ENCODE measurements at places on chromosomes 13 and 19.
A peak's percentile ranks its signal among the peaks of the same experiment; 100 is the strongest.

- DNase-seq: peak; percentile 63
Observed at GRCh38 chr13:24671386-24672113, 8.7 kb upstream of the ATP12A start.

DNA sequence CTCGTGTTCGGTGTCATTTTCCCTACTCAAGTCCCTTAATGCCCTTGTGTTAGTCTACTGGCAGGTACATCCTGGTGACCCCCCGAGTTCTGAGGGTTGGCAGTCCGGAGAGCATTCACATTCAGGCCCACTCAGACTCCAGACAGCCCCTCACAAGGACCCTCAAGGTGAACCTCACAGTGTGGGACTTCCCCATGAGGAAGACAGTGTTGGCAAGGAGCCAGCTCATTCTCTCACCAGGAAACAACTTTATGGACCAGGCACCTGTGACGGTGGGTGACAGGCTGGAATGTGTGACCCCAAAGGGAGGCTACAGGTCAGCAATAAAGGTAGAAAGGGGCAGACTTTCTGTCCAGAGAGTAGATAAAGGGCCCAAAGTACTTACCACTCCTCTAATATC lies 24.5 kb downstream of the RDH8 start:
- DNase-seq: no peak

DNA sequence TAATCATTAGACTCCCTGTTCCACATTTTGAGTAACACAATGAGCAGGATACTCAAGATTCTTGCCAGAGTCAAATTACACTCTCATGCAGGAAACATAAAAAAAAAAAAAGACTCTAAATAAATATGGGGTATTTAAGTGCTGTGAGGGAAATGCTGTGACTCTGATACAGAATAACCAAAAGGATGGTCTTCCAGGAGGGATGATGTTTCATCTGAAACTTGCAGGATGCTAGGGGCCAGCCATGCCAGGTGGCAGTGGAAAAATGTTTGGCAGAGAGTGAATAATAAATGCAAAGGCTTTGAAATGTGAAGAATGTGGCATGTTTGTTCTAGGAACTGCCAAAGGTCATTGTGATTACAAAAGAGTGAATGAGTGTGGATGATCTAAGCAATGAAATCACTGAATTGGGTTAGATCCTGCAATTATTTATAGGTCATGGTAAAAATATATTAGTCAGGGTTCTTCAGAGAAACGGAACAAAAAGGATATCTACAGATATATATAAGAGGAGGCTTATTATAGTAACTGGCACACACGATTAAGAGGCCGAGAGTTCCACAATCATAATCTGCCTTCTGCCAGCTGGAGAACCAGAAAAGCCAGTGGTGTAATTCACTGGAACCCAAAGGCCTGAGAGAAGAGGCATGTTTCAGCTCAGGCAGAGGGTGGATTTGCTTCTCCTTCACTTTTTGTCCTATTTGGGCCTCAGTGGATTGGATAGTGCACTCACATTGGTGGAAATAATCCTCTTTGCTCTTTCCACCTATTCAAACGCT lies 1832.8 kb upstream of the MIR17HG start:
- no peak for DNase-seq

DNA sequence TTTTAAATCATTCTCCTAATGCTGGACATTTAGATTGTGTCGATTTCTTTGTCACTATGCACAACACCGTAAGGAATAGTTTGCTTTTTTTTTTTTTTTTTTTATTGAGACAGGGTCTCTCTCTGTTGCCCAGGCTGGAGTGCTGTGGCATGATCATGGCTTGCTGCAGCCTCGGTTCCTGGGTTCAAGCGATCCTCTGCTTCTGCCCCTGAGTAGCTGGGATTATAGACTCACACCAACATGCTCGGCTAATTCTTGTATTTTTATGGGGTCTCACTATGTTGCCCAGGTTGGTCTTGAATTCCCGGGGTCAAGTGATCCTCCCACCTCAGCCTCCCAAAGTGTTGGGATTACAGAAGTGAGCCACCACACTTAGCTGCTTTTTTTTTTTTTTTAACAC lies 86.5 kb downstream of the RYR1 start:
- DNase-seq: no peak

DNA sequence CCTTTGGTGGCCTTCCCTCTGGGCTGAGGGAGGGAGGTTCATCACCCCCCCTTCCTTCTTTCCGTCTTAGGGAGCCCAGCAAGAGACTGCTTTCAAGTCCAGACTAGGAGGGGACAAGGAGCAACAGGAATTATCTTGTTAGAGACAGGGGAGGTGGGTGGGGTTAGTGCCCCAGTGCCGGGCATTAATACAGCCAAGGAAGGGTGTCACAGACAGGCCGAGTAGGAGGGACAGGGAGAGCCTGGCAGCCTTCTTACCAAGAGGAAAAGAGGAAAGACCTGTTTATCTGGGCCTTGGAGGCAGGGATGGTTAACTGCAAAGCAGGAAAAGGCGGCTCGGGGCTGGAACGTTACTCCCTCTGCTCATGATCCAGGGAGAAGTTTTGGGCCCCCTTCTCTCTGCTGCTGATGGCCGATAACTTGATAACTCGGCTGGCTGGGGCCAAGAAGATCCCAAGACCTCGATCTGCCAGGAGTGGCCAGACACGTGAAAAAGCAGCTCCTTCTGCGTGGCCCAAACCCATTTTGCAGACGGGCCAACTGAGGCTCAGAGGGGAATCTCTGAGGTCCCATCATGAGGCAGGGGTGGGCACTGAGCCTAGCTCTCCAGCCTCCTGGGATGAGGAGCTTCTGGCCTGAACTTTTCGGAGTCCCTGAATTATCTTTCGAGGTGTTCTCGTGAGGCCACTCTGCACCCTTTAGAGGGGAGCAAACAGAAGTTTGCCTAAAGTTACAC lies 79.3 kb downstream of the PTPRS start:
- DNase-seq: no peak

DNA sequence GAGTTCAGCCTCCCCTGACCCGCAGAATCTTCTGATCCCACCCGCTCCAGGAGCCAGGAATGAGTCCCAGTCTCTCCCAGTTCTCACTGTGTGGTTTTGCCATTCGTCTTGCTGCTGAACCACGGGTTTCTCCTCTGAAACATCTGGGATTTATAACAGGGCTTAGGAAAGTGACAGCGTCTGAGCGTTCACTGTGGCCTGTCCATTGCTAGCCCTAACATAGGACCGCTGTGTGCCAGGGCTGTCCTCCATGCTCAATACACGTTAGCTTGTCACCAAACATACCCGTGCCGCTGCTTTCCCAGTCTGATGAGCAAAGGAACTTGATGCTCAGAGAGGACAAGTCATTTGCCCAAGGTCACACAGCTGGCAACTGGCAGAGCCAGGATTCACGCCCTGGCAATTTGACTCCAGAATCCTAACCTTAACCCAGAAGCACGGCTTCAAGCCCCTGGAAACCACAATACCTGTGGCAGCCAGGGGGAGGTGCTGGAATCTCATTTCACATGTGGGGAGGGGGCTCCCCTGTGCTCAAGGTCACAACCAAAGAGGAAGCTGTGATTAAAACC lies 1.1 kb upstream of the APOE start:
- DNase-seq: no peak

GRCh38 chr13:52010890-52011631 lies at the start of gene ATP7B:
ATP7B (minus strand) TSS chr13:52011450; CDS start chr13:52011337, 113 bp downstream.
- DNase-seq: peak; percentile 28

GRCh38 chr19:32189956-32190706 lies 155.3 kb upstream of the ZNF507 start:
- DNase-seq: no peak

- no peak for DNase-seq
Observed at GRCh38 chr19:6736169-6736916, 1.0 kb downstream of the GPR108 start.

- DNase-seq: no peak
Observed at GRCh38 chr13:40031031-40031430, 375.6 kb downstream of the COG6 start.

DNA sequence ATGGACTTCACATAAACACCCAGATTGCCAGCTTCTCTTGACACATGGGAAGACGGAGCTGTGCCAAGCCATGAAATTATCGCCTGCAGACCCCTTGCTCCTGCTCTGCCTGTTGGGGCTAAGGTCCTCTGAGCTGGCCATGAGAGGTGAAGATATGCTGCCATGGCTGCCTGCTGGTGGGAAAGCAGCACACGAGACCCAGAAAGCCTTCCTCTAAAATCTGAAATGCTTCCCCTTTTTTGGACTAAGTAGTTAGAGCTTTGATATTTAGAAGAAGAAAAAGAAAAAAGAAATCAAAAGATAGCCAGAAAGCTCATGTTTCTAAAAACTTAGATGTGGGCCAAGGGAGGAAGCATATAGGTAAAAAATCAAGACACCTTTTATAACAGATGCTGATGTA lies 11.2 kb downstream of the WDFY2 start:
- DNase-seq: no peak

- no peak for DNase-seq
Observed at GRCh38 chr19:1360126-1360817, 23.4 kb upstream of the NDUFS7 start.

GRCh38 chr13:36986462-36987240 lies 12.5 kb downstream of the ALG5 start:
- DNase-seq: no peak

GRCh38 chr13:107937848-107938247 lies 277.5 kb downstream of the LIG4 start:
- no peak for DNase-seq

DNA sequence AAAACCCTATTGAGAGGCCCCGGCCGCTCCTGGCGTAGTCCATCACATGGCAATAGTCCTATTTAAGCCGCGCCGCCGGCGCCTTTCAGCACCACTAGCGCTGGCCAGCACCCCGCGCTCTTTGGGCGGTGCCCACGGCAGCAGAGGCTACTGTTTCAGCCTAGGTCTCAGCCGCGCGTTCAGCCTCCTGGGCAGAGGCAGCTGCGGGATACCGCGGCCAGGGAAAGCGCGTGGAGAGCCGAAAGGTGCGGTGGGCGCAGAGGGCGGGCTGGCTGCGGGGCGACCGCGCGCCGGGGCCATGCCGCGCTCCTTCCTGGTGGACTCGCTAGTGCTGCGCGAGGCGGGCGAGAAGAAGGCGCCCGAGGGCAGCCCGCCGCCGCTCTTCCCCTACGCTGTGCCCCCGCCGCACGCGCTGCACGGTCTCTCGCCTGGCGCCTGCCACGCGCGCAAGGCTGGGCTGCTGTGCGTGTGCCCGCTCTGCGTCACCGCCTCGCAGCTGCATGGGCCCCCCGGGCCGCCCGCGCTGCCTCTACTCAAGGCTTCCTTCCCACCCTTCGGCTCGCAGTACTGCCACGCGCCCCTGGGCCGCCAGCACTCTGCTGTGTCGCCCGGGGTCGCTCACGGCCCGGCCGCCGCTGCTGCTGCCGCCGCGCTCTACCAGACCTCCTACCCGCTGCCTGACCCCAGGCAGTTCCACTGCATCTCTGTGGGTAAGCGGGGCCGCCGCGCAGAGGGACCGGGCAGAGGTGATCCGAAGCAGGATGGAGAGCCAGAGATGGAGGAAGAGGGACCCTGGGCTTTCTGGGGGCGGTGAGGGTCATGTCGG lies at the start of gene GSX1:
Gene GSX1 (plus strand): TSS at position 91 of the 826 bp plus-strand sequence. CDS start 208 bp downstream, at position 299.
- DNase-seq: peak; percentile 70

DNA sequence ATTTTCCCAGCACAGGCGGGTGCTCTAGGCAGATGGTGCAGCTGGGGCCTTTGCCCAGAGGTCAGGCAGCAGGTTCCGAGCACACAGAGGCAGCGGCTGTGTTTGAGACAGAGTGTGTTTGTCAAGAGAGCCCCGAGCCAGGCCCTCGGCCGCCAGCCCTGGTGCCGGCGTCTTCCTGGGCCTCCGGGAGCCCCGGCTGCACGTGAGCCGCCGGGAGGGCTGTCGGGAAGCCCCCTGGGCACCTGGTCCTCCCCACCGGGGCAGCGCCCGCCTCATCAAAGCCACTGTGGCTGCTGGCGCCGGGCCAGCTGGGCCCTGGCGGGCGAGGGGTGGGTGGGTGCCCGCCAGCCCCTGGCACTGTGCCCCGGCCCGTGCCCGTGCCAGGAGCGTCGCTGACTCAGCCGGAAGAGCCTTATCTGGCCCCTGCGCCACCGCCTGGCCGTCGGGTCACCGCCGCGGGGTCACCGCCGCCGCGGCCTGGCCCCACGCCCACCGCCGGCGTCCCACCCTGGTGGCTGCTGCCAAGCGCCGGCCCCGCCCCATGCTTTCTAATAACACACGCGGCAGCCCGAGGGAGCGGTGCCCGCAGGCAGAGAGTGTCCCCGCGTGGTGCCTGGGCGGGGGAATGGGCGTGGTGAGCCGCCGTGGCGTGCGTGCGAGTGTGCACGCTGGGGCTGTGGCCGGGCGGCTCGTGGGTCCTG lies 14.9 kb downstream of the ARID3A start:
- peak; percentile 84 for DNase-seq

DNA sequence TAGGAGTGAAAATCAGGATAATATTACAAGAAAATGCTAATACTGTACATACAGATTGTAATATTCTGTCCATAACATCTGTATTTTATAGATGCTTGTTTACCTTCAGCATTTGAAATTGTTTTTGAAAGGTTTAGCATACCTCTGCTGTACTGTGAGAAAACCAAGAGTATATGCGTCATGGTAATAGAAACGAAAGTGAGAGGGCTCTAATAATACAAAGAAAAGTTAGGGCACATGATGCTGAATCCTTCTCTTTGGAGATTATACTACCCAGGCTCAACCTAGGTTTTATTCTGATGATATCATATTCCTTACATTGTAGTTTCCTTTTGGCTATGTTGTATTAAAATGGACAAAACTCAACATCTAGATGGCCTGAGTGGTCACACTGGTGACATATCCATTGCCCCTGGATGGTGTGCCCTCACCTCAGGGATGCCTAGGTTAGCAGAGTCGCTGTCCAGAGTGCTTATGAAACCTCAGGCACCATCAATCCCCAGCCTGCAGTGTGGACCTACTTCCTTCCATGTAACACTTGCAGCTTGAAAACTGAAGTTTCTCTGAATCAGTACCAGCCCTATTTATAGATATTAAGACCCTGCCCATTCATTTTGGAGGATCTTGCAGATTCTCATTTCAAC lies 253.7 kb downstream of the KCTD12 start:
- no peak for DNase-seq

- no peak for DNase-seq
Observed at GRCh38 chr19:55389386-55390317, 3.9 kb downstream of the RPL28 start.

- no peak for DNase-seq
Observed at GRCh38 chr13:95254339-95254738, 46.9 kb downstream of the ABCC4 start.

DNA sequence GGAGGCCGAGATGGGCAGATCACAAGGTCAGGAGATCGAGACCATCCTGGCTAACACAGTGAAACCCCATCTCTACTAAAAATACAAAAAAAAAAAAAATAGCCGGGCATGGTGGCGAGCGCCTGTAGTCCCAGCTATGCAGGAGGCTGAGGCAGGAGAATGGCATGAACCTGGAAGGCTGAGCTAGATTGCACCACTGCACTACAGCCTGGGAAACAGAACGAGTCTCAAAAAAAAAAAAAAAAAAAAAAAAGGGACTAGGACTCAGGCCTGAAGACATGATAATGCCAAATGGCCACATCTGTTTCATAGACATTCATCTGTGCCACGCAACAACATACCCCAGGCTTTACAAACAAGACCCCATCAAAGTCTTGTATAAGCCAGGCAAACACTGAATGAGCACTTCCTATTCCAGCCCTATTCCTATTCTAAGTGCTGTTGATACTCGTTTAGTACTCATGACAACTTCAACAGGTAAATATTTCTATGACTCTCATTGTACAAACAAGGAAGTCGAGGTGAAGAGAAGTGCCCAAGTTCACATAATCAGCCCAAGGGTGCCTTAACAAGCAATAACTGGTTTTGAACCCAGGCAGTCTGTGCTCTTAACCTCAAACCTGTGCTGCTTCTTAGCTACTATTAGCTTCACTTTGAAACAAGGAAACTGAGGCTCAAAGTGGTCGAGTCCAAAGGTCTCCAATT lies 1.7 kb downstream of the B9D2 start:
- no peak for DNase-seq

GRCh38 chr19:34990578-34991192 lies 9.4 kb upstream of the GRAMD1A start:
- no peak for DNase-seq
